ENCODE measurements at places on chromosomes 2 and 18.
A peak's percentile ranks its signal among the peaks of the same experiment; 100 is the strongest.

DNA sequence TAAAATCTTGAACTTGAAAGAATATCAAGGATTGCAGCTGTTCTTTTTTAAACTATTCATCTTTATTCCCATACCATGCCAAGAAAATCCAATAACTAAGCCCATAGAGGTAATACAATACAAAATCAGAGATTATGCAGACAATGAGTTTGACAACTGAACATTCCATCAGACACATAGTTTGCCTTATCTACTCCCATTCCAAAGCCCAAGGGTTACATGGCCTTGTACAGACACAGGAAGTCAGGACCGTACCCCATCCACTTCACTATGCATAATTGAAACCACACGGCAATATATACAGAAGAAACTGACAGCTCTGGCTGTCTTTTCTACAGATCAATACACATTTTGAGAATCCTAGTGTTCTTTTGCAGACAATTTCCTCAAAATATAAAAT is 181.3 kb downstream of the TMX3 start:
- no peak for DNase-seq

DNA sequence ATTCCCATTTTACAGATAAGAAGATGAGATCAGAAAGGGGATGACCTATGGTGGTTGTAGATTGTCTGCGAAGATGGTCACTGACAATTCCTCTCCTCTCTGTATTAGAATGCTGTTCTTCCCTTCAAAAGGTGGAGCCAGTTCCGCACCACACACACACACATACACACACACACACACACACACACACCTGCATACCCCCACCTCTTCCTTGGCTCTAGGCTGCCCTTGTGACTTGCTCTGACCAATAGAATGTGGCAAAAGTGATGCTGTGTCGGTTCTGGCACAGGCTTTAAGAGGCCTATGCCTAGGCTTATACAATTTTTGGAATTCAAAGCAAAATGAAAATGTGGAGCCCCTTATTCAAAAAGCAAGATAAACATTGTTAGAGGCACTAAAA is 88.0 kb downstream of the ZFP36L2 start:
- no peak for DNase-seq

DNA sequence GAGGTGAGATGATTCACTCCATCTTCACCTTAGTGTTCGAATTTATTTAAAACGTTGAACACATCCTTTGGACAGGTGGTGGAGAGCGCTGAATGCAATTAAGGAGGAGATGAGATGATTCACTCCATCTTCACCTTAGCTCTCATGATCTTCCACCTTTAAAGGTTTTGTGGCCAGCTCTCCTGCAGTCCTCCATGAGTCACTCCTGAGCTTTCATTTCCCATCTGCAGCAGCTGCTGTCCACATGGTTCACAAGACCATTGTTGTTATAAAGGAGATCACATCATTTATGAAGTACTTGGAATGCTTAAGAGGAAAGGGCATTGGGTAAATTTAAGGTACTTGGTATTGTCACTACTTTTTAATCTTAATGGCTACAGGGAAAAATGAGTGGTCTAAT is 298.5 kb downstream of the PAX3 start:
- DNase-seq: peak; percentile 94

- DNase-seq: no peak
These were observed 386.1 kb downstream of the ARHGAP15 start for GRCh38 chr2:143515318-143515717.

GRCh38 chr18:10378688-10379420 is 75.6 kb upstream of the APCDD1 start:
- DNase-seq: peak; percentile 40

GRCh38 chr2:71125506-71126294 is 4.3 kb downstream of the MCEE start:
- no peak for DNase-seq

- DNase-seq: no peak
These were observed 36.2 kb downstream of the EFEMP1 start for GRCh38 chr2:55887351-55887750.

- no peak for DNase-seq
These were observed 10.6 kb upstream of the CIB4 start for GRCh38 chr2:26651799-26652198.

DNA sequence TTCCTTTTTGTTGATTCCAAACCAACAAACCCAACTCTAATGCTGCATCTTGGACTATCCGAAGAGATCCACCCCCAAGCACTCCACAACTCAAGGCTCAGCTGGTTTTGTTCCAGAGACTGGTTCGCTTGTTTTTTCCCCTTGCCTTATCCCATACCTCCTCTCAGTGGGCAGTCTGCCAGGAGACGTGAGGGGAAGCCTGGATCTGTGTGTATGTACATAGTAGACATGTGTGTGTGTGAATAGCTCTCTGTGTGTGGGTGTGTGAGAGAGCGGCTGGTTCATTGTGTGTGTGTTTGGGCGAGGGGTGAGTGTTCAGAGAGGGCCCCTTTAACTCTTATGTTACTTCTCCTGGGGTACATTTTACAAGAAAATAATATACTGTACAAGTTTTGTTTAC is 94.4 kb downstream of the NRP2 start:
- DNase-seq: no peak

- no peak for DNase-seq
These were observed 72.1 kb upstream of the CTDP1 start for GRCh38 chr18:79607361-79607952.

DNA sequence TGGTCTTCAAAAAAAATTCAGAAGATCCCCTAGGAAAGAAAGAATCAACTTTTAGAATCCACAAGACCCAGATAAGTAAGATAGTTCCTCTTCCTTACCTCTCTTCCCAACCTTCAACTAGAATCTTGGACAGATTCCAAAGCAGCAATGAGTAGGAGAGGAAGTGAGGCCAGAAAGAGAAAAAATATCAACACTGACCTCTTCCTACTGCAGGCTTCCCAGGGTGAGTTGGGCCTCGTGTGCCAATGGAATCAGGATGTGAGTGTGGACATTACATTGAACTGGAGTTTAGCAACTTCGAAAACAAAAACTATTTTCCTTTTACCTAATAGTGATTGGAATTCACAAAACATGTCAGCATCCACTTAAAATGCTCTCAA is 102.5 kb upstream of the PIEZO2 start:
- DNase-seq: no peak

DNA sequence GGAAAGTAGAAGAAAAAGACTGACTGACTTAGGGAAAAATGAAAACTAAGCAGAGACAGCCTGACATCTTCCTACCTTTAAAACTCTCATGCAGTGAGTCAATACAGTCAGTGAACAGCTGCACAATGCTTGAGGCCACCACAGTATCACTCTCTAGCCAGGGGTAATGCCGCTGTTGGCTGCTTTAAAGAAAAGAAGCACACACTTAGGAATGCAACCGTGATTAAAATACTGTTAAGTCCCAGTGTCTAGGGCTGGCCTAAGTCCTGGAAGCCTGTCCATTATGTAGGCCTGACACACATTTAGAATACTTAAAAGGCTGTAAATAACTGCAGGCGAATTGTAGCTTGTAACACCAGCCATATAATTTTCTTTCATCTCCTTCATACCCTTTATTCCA is 50.7 kb downstream of the SIGLEC15 start:
- DNase-seq: no peak

Data from ELR (cell line).